Upper lobe of right lung (tissue), 1 donor: ENCODE measurements at places on chromosomes 12 and 14. TPM values are rescaled to one million over a fixed set of nuclear protein-coding genes. Genes with fewer than 3 reads are reported as not detected.
A peak's percentile ranks its signal among the peaks of the same experiment; 100 is the strongest.

DNA sequence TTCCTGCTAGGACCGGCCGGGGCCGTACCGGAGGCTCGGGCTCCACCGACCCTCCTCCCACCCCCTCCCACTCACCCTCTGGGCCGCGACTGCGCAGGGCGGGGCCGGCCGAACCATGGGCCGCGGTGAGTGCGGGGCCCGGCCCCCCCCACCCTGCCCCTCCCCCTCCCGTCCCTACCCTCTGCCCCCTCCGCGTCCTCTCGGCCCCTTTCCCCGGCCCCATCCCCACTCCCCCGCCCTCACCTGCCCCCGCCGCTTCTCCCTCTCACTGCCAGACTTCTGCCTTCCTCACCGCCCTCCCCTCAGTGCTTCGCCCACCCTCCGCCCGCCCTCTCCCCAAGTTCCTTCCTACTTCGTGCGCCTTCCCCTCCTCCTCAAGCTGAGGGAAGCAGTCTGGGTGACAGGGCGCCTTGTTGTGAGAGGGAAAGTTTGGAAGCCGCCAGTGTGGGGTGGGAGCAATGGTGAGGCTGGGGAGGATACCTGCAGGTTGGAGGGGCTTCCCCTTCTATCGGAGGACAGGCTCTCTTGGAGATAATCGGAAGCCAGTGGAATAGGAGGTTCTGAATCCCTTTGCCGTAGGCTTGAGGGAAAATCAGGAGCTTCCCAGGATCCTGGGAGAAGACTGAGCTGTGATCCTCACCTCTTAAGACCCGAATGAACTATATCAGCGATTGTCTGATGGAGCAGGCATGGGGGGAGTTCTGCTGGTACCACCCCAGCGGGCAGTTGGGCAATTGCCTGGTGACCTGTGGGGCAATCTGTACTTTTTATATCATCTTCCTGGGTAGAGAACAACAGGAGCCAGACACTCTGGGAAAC lies 472 bp downstream of the MBD6 start:
- peak; percentile 89 for DNase-seq

- DNase-seq: no peak
Measured at GRCh38 chr12:97643924-97644323, 181.3 kb downstream of the RMST start.

PROX2 gene
- total RNA-seq: not detected

- DNase-seq: no peak
Measured at GRCh38 chr12:122413516-122414404, 8.7 kb downstream of the CLIP1 start.

LRRC10 gene
- not detected for total RNA-seq

FBXW8 gene
- total RNA-seq: 16.8 TPM

DNA sequence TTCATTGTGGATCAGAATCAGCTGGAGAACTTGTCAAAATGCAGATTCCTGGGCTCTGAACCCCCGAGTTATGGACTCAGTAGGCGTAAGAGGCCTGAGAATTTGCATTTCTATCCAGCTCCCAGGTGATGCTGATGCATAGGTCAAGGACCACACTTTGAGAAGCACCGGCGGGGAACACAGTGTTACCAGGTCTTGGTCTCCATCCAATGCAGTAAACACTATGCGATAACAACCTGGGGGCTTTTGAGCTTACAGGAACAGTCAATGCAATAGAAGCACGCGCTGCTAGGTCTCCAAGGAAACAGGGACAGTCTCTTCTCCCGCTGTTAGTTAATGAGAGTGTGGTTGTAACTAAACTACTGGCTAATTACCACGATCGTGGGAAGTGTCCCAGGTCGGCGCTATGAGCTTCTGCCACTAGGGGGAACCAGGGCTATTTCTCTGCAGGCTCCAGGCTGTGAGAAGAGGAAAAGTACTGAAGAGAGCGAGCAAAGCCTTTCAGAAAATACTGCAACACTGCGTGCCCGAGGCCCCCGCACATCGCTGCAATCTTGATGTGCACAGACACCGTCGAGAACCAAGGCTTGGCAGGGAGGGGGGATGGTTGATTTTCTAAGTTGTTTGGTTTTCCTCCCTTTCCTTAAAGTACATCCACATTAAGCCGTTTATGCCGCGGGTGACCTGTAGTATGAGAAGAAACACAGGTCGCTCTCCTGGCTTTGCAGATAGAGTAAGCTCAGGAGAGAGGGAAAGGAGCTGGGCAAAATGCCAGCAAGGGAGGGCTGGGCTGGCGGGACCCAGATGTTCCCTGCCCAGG lies 52.0 kb upstream of the KCNA1 start:
- DNase-seq: peak; percentile 81

DNA sequence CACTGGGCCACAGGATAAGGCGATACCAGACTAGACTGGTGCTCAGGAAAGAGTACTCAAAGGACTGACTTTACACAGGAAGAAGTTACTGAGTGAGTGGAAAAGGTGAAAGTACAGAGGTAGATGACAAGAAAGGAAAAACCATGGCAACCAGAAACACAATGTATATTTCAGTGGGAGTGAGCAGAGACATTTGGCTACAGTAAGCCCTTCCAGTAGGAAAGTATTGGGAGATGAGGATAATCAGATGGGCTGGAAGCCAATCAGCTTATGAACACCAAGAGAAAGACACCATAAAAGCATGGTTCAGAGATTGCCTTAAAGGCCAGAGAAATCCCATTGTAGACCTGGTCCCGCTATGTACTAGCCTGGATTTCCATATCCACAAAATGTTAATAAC lies 51.6 kb downstream of the TMTC1 start:
- DNase-seq: no peak

FGF23 gene
- total RNA-seq: not detected

TBC1D30 gene
- total RNA-seq: 14.8 TPM

DNA sequence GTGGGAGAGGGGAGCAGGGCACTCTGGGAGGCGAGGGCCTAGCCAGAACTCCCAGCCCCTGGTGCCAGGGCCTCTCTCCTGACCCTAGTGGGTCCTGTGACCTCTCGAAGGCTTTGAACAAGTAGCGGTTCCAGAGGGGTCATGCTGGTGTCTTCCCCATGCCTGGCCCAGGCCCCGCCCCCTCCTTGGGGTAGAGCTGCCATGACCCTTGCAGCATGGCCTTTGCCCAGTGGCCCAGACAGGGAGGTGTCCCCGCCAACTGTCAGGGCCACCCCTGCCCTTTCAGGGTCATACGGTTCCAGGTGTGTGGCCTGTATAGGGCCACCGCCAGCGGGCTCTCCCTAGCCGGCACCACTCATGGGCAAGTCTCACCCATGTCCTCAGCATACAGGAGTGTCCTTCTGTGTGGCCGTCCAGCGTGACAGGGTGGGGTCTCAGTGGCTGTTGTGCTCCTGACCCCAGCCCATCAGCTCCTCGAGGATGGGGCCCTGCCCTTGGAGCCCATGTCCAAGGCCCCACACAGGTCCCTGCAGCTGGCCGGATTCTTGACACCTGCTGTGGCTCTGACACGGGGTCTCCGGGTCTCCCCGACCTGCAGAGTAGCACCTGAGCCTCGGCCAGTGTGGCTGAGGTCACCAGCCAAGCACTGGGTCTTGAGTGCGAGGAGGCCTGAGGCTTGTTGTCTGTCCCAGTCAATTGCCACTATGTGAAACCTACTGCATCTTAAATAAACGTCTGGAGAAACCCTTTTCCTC lies 34.6 kb downstream of the PACS2 start:
- no peak for DNase-seq

DNA sequence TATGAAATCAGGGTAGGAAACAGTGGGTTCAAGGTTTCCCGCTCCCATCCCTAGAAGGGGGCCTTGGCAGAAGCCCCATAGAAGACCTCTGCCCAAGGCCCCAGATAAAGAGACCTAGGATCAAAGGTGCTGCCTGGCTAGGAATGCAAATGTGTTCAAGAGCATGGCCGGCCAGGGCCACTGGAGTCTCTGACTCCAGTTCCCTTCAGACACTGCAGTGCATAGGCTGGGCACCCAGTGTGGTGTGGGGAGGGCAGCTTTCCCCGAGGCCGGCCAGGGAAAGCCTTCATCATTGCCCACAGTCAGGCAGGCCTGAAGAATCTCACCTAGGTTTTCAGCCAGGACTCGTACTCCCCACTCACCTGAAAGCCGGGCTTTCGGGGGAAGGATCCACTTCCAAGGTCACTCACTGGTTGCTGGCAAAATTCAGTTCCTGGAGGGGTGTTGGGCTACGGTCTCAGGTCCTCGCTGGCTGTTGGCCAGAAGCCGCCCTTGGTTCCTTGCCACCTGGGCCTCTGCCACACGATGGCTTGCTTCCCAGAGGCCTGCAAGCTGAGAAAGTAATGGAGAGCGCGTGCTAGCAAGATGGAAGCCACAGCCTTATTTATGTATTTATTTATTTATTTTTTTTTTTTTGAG lies 9.7 kb upstream of the PEBP1 start:
- DNase-seq: peak; percentile 82

- DNase-seq: no peak
Measured at GRCh38 chr14:59845245-59845644, 25.3 kb downstream of the RTN1 start.

GLIPR1L1 gene
- total RNA-seq: not detected

DNA sequence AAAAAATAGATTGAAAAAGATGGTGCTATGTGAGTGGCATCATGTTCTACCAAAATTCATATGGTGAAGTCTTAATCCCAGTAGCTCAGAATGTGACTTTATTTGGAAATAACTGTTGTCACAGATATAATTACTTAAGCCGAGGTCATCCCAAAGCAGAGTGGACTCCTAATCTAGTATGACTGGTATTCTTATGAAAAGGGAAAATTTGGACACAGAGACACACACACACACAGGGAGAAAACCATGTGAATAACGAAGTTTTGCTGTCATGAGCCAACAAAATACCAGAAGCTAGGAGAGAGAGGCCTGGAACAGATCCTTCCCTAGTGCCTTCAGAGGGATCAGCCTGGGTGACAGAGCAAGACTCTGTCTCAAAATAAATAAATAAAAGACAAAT lies 62.6 kb downstream of the FAR2 start:
- no peak for DNase-seq

PDE3A gene
- total RNA-seq: 8.4 TPM

DNA sequence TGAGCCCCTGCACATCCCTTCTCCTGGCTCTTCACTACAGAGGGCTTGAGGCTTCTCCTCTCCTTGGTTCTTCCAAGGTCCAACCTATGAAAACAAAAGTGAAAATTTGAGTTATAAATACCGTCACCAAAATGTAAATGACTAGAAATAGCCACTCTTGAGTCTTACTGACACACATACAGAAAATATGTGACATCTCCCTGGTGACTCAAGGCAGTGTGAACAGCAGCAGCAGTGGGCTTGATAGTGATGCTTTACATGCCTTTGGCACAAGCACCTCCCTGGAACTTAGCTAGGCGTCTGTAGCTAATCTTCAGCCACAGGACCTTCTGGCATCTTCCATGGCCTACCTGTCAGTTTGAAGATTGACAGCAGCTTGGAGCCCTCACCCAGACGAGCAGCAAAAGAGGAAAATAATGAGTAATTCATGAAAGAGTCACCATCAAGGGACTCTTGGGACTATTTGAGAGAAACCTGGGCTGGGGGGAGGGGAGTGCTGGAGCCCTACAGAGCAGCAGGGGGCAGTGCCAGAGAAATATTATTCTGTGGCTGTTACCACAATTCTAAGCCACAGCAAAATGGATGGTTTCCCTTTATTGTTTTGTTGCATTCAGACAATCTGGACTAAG lies 158.0 kb downstream of the KCNK10 start:
- DNase-seq: no peak

DNA sequence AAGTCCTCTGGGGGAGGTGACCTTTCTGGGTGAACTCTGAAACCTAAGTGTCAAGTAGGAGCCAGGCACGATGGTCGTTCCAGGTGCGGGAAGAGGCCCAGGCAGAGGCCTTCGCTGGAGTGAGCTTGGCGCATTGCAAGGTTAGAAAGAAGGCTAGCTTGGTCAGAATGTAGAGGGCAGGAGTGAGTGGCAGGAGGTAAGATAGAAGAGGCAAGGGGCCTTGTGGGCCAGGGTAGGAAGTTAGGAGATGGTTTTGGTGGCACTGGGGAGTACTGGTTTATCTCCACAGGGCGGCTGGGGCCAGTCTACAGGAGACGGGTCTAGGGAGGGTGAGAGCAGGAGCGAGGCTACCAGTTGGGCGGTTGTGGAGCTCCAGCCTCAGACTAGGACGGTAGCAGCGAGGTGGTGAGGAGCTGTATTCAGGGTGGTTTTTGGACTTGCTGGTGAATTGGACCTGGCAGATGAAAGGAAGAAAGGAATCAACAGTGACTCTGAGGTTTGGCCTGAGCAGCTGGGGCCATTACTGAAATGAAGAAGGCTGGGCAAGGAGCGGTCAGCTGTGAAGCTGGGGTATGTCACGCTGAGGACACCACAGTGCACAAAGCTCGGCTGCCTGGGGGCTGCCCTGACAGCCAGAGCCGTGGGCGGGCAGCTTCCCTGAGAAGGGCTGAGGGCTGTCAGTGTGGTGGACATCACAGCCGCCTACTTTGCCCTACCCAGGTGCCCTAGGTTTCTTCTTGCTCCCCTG lies 9.0 kb downstream of the MLXIP start:
- DNase-seq: peak; percentile 53

GRCh38 chr14:98984719-98985041 lies 287.3 kb downstream of the BCL11B start:
- DNase-seq: no peak

DNA sequence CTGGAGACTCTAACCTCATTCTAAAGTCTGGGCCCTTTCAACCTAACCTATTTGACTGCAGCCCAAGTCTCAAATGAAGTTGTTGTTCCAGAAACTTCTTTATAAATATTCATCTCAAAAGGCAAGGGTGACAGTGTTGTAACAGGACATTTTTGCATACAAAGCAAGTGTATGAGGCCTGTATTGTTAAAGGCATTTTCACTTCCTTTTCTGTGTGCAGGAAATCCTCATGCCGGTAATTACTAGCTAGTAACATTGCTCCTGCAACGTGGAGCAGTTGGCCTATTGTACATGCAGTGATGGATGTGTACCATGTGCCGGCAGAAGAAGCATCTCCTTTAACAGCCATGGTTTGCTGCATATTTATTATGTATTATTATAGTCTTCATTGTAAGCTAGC lies 156.5 kb upstream of the RMST start:
- no peak for DNase-seq

- no peak for DNase-seq
Measured at GRCh38 chr12:26120561-26121274, 4.1 kb downstream of the BHLHE41 start.

DNA sequence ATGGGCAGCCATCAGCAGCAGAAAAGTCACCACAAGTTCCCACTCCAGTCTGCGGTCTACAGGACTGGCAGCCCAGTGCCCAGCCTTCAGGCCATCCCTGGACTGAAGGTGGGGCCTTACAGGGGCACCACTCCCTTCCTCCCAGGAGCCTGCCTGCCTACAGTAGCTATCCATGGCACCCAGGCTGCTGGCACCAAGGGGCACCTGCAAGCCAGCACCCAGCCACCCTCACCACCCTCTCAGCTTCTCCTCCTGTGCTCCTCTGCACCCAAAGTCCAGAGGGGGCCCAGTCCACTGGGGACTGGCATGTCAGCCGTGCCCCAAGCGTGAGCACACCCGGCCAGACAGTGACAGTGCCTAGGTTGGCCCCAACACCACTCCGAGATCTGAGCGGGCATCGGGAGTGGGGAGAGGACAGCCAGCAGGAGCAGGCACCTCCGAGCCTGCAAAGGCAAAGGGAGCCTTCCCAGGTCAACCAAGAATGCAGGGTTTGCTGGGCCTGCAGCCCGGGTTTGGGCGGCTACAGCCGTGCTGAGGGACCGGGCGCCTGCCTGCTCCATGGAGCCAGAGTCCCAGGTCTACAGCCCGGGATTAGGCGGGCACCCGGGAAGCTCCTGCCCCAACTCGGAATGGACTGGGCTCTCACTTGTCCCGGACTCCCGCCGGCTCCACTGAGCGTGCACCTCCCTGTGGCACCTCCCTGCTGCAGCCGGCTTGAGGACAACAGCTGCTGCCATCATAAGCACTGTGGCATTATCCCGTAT lies 8.1 kb upstream of the OR6C65 start:
- peak; percentile 62 for DNase-seq
